SK-N-SH (cell line): ENCODE measurements at places on chromosomes 13 and 19.

GRCh38 chr13:66556306-66556705, 673.8 kb downstream of the PCDH9 start:
- DNase-seq, result no peak

GRCh38 chr19:1456121-1456900, 6.4 kb downstream of the APC2 start:
- DNase-seq, result no peak

GRCh38 chr13:33740134-33740538, 77.8 kb upstream of the RFC3 start:
- no peak for DNase-seq

DNA sequence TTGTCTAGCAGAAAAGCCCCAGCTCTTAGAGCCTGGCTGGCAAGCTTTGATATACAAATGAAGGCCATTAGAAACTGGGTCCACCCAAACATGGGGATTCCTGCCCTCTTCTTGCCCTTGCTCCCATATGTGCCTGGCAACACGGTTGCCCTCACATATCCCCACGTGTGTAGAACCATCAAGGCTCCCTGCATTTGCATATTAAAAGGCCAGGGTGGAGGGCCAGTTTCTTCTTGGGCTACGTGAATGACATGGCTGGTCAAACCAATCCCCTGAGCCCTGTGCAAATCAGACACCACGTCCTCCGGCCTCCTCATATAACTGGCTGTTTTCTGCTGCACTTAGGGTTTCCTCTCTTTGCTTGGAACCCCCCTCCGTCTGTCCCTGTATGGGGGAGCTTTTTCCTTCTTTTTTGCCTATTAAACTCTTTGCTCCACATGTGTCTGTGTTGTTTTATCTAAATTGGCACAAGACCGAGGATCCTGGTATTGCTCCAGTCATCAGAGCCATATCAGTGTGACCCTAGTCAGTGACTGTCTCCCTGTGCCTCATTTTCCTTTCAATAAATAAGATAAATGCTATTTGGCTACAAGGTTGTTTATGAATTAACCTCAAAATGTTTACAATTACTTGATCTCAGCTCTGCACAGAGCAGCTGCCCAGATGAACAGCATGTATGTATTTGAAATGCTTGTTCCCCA, 30.3 kb upstream of the CEACAM1 start:
- no peak for DNase-seq

DNA sequence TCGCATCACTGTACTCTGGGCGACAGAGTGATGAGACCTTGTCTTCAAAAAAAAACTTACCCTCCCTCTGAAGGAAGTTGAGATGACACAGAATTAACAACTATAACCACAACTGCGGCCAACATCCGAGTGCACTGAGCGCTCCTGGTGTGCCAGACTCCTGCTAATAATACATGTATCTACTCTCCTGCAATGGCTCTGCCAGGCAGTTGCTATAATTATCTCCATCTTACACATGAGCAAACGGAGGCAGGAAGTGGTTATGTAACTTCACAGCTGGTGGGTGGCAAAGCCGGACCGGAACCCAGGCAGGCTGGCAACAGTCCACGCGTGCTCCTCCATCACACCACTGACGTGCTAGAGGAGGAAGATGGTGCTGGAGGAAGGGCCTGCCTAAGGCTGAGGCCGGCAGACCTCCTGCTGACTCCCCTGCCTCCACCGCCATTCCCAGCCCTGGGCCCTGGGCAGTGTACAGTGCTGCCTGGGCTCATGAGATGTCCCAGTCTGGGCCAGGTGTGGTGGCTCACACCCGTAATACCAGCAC, 12.6 kb downstream of the XRCC1 start:
- DNase-seq, result no peak

DNA sequence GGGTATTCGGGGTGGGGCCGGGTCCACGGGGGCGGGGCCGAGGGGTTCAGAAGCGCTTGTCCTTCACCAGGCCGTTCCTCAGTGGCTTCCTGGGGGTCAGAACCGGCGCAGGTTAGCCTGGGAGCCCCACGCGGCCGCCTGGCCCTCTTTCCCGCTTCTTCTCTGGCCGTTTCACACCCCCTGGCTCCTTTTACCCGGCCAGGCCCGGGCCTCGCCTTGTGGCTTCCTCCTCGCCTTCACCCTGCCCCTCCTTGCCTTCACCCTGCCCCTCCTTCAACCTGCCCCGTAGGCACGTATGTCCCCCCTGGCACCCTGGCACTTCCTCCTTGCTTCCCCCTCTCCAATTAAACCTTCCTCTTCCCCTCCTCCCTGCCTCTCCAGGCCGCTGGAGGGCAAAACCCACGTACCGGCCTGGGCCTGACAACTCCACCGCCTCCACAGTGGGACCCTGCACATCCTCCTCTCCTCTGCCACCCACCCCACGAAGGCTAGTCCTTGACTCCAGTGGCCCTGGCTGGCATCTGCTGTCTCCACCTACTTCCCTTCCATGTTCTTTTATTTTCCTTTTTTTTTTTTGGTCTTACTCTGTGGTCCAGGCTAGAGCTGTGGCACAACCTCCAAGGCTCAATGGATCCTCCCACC, 25.3 kb downstream of the CERS1 start:
- DNase-seq, result no peak

DNA sequence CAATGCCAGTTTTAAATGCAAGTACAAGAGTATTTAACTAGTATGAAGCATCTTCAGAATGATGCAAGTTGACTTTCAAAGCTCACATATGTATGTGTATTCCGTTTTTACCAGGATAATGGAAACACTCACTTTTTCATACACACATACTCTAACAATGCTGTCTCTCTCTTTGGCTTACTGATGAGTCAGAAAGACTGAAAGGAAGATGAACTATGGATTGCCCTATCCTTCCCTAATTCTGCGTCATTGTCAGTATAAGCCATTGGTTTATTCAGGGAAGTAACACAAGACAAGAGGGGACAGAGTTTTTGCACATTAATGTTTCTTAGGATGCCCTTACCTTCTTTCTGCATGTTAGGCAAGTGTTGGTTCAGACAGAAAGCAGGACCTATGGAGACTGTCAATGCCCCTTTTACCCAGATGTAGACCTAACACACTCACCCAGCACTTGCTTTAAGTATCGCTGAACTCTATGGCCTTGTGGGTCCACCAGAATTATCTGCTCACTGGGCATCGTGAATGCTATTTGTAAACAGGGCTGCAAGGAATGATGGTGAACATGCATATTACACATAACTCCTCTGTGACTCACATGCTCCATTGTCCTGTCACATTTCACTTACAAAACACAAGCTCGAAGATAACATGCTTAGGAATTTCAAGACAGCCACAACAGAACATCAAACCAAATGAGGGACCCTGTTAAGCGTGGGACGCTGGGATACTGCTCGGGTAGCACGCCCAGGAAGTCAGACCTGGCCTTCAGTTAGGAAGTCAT, 10.0 kb upstream of the OXGR1 start:
- no peak for DNase-seq

DNA sequence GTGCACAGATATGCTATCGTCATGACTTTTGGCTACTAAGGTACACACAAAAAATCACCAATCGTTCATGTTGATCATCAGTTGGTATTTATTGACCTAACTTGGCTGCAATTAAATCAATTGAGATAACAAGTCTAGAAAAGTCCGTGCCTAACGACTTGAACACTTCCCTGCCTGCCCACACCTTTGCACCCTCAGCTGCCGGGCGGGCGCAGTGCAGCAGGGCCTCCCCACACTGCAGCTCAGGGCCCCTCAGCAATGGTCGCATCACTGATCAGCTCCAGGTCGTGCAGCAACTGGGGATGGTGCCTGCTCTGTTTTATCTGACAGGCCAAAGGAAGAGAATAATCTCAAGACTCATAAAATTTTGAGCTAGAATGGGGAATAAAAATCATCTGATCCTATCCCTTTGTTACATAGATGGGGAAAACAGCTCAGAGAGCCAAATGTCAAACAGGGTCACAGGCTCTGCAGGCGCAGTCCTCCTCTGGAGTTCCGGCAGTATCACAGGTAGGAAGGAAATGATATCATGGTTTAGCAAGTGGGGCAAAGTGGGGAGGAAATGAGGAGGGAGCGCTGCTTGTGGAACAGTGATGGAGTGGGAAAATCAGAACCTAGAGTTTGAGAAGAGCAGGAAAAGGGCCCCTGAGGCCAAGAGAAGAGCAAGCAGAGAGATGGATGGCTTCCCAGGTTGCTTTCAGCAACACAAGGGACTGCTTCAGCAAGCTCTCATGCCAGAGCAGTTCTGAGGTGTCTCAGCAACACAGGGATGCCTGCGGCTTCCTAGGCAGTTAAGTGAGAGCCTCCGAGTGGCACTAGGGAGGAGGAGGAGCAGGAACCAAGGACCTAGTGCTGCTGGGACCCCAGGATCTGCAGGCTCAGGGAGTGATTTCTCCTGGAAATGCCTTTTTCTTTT, 57.5 kb downstream of the SLC7A1 start:
- DNase-seq, result no peak

GRCh38 chr13:49254007-49254406, 6.3 kb downstream of the CDADC1 start:
- DNase-seq, result no peak

GRCh38 chr19:10655457-10656312, 1.5 kb downstream of the ILF3 start:
- DNase-seq, result peak; percentile 35

DNA sequence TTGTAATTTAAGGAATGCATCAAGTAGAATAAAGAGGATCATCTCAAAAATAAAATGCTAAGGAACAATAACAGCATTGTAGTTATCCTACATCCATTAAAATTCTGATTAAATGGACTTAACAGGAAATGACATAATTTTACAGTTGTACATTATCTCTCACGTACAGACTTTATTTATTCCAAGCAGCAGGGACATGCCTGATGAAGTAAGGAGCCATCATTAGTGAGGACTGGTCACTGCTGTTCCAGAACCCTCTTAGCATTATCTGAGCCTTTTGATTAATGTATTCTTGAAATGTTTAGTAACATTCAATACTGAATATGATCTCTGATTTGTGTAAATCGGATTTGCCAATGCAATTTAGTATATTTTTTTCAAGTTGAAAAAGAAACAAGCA, 516.1 kb downstream of the DACH1 start:
- no peak for DNase-seq

DNA sequence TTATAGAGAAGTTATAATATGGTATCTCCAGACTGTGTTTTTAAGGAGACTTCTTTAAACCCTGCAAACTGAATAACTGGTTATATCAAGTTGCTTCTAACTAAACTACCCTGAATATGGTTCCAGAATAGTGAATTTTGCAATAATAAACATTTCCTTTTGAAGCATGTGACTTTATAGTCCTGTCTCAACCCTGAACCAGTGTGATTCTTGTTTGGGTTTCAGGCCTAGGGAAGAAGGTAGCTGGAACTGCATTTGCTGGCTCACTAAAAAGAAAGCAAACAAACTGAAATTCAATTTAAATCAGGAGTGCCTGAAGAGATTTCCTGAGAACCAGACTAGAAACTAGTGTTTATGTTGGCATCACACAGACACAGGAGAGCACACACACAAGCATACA, 4.9 kb downstream of the ARHGEF7 start:
- no peak for DNase-seq

DNA sequence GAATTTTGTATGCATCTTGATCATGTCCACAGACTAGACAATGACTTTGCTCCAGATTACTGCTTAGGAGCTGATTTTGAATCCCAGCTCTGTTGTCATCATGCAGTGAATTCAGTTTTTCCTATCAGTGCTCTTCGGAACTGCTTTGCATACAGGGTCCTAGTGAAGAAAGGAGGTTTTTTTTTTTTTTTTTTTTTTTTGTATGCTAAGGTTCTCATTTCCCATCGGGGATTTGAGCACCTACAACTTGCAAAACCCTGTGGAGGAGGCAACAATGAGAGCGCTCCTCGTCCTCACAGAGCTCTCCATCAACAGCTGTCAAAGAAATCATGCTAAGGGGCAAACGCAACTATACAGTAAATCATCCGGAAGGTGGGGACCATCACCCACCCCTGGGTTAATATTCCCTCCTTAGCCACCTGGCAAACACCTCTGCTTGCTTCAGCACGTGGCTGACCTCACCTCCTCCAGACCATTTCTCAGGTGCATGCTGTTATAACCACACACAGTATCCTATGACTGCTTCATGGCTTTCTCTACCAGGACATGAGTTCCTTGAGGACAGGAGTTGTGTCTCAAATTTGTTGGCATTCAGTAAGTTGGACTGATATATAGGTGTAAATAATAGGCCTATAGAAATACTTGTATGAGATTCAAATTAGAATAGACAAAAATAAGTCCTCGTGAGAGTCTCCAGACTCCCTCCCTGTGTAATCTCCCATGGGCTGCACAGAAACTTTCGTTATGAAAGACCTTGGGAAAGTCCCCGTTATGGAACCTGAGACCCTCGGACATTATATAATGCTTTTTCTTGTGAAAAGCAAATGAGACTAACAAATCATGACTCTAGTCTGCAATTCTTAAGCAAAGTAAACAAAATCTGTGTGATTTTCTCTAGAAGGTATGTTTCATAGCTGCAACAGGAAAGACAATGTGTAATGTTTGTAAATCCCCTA, 113.8 kb downstream of the KATNAL1 start:
- DNase-seq, result no peak

GRCh38 chr13:112838842-112839117, 130.2 kb upstream of the MCF2L start:
- no peak for DNase-seq

DNA sequence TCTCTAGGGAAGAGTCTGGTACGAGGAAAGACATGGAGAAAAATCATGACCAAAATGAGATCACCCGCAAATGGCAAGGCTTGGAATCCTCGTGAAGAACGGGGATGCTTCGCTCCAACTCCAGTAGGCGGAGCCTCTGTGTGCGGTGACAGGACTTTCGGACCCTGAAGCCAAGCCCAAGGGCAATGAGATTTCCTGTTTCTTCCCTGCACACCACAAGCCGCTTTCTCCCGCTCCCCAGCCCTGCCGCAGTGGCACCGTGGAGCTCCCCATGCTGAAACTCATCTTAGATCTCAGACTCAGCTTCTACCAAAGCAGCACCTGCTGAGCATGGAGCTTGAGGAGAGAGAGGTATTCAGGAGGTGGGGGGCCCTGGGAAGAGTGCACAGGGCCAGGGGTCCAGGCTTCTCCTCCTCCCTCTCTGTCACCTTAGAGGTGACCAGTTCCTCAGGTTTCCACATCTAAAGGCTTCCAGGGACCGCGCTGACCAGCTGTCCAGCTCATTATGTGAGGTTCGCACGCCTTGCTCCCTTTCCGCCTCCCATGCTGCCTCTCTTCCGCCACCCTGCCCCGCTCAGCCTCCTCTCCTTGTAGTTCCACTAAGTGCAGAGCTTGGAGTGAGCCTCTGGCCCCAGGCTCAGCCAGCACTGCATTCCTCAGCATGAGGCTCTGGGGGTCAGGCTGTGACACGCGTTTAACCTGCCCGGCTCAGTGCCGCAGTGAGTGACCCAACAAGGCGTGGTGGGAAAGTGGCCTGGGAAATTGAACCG, 153.8 kb upstream of the SOX1 start:
- DNase-seq, result no peak

- DNase-seq, result no peak
Measured at GRCh38 chr19:6514926-6515544, 12.9 kb upstream of the TUBB4A start.
